IMR-90 (cell line): ENCODE measurements at places on chromosomes 7 and 10. TPM values are rescaled to one million over a fixed set of nuclear protein-coding genes. Genes with fewer than 3 reads are reported as not detected.

VWDE gene
- 0.04 and 0.05 TPM in 2 replicates for polyA plus RNA-seq

- H3K27ac ChIP-seq = no peak overlapping the region
- H3K4me3 ChIP-seq = no peak overlapping the region
- no peaks in the 10 kb centered on the region for H3K4me1 ChIP-seq
- DNase-seq = no peak
- no peaks in the 10 kb centered on the region for H3K36me3 ChIP-seq
- H3K27me3 ChIP-seq = no peaks in the 10 kb centered on the region; the same call in 1 of the 2 replicates
Measured at GRCh38 chr10:84563355-84563754, 235.0 kb downstream of the CCSER2 start.

EPHB6 gene
- 0.60 and 0.75 TPM in 2 replicates for polyA plus RNA-seq

ABCC2 gene
- 0.21 and 0.22 TPM in 2 replicates for polyA plus RNA-seq

CALHM3 gene
- not detected in 2 replicates for polyA plus RNA-seq
